ENCODE measurements at places on chromosomes 1 and 21.

DNA sequence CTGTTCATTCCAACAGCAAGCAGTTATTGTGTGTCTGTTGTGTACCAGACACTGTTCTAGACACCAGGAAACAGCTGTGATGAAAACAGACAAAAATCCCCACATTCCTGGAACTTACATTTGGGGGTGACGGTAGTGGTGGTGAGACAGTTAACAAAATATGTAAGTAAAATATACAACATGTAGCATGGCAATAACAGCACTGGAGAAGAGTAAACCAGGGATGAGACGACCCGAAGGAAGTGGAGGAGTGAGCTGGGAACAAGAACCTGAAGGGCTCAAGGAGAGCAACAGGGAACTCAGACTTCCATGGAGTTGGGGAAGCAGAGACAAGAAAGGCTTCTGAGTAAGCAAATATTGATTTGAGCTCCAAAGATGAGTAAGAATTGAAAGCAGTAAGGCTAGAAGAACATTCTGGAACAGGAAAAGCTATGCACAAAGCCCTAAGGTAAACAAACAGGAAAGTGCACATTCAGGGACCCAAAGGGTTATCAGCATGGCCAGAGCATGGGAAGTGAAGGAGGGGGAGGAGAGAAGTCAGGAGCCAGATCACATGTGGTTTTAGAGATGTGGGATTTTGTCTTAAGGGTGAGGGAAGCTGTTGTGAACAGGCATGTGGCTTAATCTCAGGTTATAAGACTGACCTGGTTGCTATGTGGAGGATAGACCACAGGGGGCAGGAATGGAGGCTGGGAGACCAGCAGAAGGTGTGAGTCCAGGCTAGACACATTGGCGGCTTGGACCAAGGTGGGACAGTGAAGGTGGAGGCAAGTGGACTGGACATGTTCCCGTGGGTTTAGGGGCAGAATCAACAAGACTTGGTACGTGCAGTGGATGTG lies 7.3 kb downstream of the CSF1 start:
- peak; percentile 71 for DNase-seq

DNA sequence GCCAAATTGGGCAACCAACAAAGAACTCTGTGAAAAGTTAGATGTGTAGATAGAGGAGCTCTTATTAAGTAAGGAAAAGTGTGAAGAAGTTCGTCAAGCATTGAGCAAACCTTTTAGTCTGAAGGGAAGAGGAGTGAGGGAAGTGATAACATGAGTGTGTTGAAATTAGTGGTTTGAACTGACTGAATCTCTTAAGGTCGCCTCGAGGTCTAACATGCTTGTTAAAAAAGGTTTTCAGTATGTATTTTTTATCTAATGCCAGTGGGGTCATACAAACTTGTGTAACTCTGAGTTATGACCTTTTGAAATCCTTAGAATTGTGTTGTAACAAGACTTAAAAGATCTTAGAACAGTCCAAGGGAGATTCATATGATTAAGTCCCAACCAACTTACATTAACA lies 34.1 kb downstream of the SOAT1 start:
- DNase-seq = peak; percentile 62

- DNase-seq = peak; percentile 45
These were observed 35.4 kb downstream of the ENAH start for GRCh38 chr1:225617479-225617878.

DNA sequence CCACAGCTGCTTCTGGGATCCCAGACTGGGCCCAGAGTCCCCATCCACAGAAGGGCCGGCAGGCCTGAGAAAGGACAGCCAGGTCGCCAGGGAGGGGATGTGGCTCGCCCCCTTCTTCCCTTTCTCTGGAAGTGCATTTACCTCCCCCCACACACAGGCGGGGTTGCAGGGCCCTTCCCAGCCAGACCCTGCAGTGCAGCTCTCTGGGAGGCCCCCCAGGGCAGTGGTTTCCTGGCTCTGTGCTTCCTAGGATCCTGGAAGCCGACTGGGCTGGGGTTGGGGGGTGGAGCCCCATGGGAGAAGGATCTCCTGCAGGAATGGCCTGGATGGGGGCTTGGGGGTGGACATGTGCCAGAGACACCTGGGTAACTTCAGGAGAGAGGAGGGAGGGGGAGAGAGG lies 4.2 kb upstream of the COL6A1 start:
- no peak for DNase-seq

- peak; percentile 15 for DNase-seq
These were observed 1.4 kb downstream of the TOMM20 start for GRCh38 chr1:235127203-235127602.

GRCh38 chr21:45168522-45168921 lies 94.1 kb downstream of the ADARB1 start:
- no peak for DNase-seq

GRCh38 chr1:119329541-119330461 lies 38.8 kb upstream of the HAO2 start:
- peak; percentile 56 for DNase-seq

DNA sequence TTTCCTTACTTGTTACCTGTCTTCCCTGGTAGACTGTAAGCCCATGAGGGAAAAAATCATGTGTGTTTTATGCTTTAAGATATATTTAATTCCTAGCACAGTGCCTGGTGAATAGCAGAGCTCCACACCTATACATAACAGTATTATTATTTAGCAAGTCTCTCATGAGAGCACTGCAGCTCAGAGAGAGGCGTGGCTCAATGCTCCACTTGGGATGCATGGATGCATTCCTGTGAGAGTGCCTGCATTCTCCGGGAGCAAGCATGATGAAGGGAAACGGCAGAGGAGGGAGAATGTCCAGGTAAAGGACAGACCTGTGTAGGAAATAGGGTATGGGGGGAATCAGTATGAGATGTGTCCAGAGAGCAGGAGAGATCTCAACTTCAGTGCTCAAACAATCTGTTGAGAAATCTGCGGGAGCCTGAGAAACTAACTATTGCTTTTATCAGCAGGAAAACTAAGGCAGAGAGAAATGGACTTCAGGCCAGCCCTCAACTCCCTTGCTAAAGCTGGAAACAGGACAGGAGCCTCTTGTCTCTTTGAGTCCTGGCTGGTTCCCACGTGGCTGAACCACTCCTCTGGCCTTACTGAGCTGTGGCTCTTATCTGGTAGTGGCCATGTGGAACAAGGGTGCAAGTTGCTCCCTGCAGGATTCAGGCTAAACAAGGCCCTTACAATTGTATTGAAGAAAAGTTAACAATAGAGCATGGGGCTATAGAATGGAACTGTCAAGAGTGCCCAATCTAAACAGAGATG lies 113.1 kb downstream of the KCNN3 start:
- DNase-seq = no peak

GRCh38 chr1:201123866-201124265 lies 3.1 kb downstream of the ASCL5 start:
- no peak for DNase-seq

- peak; percentile 74 for DNase-seq
These were observed 2.1 kb upstream of the RAB3GAP2 start for GRCh38 chr1:220274251-220274855.

- peak; percentile 87 for DNase-seq
These were observed 39.0 kb downstream of the LPAR3 start for GRCh38 chr1:84853741-84854721.

DNA sequence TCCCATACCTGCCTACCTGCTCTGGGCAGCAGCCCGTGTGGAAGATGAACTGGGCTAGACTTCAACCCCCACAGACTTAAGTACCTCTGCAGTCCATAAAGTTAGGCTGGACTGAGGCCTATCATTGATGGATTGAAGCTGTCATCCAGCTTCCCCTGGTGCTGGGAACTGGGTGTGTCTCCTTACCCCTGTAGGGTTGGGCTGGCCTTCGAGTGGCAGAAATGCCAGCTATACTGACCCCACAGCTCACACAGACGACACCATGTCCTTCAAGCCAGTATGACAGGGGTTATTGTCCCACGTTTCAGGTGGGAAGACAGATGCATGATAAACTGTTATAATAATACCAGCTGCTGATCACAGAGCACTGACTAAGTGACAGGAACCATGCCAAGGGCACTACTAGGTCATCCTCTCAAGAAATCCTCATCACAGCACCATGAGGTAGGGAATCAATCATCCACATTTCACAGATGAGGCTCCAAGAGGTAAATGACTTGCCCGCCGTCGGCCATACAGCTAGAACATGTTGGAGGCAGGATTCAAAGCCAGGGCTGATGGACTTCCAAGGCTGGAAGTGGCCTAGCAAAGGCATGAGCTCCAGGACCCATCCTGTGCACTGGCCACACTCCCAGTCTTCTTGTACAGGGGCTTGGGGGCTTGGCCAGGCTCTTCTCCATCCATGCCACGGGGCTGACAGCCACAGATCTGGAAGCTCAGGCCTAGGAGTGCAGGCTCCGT lies at the start of gene BEST4:
BEST4 (minus strand) TSS at position 51 of the 741 bp plus-strand sequence. CDS start 465 bp downstream, outside the sequence.
- DNase-seq = no peak

GRCh38 chr1:96349896-96350295 lies 371.7 kb upstream of the PTBP2 start:
- no peak for DNase-seq

DNA sequence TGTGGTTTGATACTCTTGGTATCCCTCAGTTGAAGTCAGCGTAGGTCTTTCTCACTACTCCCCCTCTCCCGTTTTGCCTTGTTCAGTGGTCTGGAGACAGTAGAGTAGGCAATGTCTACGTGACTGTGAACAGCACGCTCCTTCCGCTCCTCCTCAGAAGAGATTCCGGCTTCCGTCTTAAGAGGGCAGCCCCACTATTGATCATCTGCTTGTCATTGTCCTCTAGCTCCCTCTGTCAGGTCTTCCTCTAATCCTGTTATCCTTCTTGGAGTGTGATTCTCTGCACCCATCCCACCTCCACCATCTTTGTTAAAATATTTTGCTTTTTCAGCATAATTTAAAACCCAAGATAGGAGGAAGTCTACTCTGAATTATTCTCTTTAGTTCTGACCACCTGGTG lies 129.9 kb upstream of the KCNK2 start:
- DNase-seq = no peak

- DNase-seq = peak; percentile 43
These were observed 1.5 kb downstream of the MORC3 start for GRCh38 chr21:36321325-36322082.

DNA sequence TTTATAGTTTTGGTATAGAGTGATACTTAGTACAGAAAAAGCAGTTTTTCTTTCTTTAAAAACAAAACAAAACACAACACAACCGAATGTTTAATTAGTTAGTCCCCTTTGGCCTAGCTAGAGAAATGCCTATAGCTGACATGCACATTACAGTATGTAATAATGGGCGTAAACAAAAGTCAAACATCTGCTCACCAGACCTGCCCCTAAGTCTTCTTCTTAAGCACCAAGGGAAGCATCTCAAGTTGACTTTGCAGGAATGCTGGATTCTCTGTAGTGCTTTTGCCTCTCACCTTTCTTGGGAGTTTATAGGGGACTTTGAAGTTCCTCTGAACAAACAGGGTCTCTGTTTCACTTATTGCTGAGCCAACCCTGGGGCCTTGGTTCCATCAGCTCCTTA lies 143.7 kb downstream of the TM2D1 start:
- no peak for DNase-seq

GRCh38 chr1:221670081-221670480 lies 71.8 kb downstream of the DUSP10 start:
- peak; percentile 14 for DNase-seq

DNA sequence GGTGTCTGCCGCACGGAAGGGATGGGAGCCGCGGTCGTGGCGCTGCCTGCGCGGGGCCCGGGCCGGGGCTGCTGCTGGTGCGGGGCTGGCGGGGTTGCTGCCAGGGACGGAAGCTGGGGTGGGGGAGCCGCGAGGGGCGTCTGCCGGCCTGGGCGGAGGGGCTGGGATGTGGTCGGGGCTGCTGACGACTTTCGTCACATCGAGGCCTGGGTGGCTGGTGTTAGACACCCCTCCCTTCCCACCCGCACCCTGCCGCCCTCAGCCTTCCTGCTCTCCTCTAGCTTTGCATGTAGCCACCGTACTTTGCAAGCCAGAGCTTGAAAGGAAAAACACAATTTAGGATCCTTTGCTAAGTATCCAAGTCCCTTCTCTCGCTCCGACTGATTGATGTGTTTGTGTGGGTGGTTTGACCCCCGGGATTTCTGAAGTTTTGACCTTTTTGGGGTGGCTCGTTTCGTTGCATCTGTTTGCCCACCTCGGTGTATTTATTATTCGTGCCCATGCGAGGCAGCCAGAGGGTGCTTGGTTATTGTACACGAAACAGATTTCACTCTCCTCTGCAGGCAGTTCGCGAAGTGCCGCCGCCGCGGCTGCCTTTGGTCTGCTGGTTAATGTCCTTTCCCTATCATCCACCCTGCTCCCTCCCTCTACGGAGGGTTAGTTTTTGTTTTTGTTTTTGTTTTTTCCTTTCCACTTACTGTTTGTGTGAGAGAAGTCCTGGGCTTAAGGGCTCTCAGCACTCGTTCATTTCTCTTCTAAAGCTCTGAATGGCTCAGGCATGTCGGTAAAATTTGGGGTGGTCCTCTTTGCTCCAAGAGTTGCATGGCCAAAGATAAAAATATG lies 868 bp downstream of the C1orf21 start:
- peak; percentile 50 for DNase-seq

- no peak for DNase-seq
These were observed 54.2 kb downstream of the CD58 start for GRCh38 chr1:116516631-116517030.

- no peak for DNase-seq
These were observed 41.9 kb upstream of the CNTN2 start for GRCh38 chr1:205001162-205001561.

- peak; percentile 18 for DNase-seq
These were observed at the start of gene FNDC5 for GRCh38 chr1:32870615-32871363. TSS of gene FNDC5 (minus strand) at chr1:32870912.

- no peak for DNase-seq
These were observed 21.7 kb upstream of the ANKRD13C start for GRCh38 chr1:70376196-70376595.

DNA sequence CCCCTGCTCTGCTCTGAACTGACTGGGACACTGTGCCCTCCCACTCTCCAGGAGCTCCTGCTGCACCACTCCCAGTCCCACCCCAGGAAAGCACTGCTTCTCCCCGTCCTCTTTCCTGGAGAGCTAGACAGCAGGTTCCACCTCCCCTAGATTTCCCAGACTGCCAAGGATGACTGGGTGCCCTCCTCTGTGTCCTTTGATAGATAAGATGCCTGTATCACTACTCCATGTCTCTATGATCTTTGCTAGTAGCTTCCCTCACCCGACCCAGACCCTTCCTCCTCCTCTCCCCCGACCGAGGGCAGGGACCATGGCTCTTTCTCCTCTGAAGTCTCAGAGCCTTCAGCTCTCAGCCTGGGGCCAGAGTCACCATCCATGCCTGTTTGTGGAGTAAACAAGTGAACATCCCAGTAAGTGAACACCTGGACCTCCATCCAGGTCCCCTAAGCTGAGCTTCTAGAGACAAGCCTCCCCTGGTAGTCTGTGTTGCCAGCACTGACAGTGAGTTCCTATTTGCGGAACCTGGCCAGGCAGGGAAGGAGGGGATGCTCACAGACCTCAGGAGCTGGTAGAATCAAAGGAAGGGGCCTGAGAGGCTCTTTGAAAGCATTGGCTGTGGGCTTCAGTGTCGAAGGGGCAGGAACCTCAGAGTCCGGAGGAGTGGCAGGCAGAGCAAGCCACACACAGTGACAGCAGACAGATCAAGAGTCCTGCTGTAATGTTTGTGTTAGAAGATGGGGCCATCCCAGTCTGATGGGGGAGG lies 104.0 kb downstream of the PAX7 start:
- no peak for DNase-seq

Measured in iris pigment epithelial cell (primary cell).